ENCODE measurements at places on chromosomes 5 and 9. TPM values are rescaled to one million over a fixed set of nuclear protein-coding genes. Genes with fewer than 3 reads are reported as not detected.

DNA sequence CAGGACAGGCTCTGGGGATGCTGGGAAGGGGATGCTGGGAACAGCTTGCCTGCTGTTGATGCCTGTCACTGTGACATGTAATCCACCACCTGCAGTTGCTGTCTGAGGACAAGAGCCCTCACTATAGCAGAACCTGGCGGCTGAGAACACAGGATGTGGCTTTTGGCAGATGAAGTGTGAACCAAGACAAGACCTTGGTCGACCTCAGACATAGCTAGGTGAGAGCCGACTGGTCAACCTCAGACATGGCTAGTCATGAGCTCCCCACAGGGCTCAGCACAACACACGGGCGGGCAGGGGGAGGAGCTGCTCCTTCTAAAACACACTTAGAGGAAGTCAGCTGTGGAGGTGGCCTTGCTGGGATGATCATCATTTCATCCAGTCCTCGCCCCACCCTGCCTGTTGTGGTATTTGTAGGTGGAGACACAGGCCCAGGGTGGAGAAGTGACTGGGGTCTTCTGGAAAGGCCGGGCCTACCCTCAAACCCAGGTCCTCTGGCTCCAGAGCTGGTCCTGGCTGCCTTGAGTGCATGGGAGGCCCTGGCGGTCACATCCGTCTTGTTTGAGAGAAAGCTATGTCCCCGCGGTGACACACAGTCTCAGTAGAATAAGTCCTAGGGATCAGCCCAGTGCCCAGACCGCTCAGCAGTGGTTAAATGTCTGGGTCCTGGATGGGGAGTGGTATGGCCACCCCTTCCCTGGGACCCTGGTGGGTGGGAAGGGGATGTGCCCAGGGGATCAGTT, 6.1 kb downstream of the SUSD3 start:
- DNase-seq = no peak

DNA sequence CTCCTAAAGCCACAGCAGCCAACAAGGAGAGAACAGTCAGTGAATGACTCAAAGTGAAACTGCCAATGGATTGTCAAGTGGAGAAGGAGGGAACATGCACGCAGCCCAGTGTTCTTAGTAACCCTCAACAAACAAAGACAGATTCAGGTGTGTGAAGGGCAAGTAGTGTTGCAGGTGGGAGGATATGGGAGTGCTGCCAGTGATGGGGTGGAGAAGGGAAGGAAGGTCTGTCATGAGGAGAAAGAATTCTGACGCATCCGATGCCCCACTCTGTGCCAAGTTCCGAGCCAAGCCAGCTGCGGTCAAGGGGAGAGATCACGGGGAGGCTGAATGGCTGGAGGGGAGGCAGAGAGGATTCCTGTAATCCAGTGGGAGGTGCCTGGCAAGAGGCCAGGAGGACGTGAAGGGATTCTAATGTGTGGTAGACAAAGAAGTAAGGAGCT, 56.5 kb downstream of the CAST start:
- DNase-seq = no peak

DNA sequence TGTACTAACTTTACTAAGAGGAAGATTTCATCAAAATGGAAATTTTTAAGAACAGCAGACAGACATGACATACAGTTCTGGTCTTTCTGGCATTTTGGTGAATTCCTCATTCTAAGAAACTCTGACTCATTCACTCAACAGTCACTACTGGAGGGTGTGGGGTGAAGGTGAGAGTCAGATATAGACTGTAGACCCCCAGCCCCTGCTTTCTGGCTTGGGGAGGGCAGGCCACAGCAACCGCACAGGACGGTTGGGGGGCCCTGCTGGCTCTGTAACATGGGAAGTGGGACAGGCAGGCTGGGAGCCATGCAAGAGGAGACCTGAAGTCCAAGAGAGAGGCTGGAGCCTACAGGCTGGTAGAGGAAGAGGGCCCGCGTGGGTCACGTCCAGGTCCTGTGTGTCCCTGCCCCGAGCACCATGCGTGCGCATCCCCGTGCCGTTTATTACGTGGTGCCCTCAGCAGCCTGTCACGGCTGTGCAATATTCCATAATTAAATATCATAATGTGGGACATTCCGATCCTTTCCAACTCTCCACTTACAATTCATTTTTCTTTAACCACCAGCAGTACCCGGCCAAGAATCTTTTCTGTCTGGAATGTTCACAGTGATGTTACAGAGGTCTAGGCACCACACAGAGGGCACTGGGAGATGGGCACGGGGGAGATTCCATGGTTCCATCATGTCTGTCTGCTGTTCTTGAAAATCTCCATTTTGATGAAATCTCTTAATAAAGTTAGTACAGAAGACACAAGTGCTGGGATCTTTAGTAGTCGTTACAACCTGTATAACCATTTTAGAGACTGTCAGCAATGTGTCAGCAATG, 75.5 kb downstream of the SEMA4D start:
- no peak for DNase-seq

GRCh38 chr5:131533836-131534235, 101.2 kb downstream of the RAPGEF6 start:
- DNase-seq = no peak

DNA sequence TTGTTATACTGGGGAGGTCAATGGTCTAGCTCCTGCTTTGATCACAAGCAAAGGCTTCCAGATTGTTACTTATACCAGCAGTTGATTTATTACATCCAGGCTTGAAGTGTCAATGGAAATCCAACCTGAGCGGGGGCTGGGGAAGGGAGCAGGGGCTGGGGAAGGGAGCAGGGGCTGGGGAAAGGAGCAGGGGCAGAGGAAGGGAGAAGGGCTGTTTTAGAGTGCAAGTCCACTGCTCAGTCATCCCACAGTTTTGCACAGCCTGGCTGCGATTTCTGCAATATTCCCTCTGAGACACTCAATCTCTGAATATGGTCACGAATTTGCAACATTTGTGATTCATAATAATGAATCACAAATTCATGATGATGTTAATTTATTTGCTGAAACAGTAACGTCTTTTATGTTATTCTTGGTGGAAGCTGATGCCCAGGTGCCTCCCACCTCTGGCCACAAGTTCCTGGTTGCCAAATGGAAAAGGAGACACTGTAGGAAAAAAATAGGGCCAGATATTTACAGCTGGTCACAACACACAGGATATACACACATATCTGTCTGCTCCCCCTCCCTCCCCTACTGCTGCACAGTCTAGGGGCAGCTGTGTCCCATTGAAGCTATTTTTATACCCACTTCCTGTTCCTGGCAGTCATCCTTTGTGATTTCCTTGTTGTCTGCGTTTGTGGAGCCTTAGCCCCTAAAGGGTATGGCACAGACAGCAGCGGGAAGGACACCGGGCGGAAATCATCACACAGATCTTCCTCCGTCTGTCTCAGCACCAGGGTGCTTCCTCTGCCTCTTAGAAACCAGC, 325.1 kb downstream of the GADD45G start:
- no peak for DNase-seq

- no peak for DNase-seq
Measured at GRCh38 chr9:1298046-1298445, 247.9 kb downstream of the DMRT2 start.

GRCh38 chr5:151570058-151570457, 21.1 kb downstream of the FAT2 start:
- DNase-seq = no peak

DNA sequence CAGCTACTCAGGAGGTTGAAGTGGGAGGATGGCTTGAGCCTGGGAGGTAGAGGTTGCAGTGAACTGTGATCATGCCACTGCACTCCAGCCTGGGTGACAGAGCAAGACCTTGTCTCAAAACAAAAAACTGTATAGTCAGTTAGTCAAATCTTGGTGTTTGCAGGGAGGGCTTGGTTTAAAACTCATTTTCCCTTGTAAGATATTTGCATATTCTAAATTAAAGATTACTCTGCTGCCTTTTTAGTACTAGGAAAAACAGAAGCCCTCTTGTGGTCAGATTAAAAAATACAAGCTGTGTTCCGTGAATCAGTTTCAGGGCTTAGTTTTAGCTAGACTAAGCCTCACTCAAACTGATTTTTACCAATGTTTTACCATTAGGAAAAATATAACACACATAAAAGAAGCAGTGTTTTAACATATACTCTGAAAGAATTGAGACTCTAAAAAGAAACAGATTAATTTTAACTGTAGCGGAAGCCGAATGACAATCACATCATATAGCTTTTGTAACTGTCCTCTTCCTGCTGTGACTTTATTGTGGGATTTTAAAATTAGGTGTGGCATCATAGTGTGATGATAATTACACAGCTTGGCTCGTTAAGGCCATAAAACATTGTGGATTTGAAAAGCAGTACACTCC, 84.9 kb upstream of the BASP1 start:
- no peak for DNase-seq

DNA sequence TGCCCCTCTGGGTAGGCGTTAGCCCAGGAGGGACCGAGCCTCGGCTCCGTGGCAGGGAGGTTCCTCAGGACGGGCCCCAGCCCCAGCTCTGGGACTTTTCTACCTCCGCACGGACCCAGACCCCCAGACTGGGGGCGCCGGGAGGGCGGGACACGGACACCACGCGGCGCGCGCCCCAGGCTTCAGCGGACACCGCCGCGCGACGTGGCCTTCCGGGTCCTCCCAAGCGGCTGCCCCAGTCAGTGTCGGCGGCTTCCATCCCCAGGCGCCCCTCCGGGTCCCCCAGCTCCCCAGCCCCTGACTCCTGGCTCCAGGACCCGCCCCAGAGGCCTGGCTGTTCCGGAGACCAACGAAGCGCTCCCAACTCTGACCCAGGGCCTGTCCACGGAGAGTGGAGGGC, 3.1 kb downstream of the LCNL1 start:
- DNase-seq = no peak

DNA sequence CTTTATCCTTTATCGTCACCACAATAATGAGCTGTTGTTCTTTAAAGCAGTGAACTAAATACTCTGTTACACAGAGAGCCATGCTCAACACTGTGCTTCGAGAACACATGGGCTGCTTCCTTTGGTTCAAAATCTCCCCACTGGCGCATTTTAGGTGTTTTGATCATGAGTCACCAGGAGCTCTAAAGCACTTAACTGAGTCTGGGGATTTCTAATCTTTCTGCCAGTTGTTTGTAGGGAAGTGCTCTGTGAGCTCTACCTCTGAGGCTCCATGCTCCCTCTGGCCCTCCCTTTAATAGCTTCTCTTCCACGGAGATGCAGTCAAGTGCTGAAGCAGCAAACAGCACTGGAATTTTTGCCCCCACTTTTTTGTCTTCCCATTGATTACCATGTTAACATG, 17.0 kb downstream of the ERAP2 start:
- DNase-seq = no peak

DNA sequence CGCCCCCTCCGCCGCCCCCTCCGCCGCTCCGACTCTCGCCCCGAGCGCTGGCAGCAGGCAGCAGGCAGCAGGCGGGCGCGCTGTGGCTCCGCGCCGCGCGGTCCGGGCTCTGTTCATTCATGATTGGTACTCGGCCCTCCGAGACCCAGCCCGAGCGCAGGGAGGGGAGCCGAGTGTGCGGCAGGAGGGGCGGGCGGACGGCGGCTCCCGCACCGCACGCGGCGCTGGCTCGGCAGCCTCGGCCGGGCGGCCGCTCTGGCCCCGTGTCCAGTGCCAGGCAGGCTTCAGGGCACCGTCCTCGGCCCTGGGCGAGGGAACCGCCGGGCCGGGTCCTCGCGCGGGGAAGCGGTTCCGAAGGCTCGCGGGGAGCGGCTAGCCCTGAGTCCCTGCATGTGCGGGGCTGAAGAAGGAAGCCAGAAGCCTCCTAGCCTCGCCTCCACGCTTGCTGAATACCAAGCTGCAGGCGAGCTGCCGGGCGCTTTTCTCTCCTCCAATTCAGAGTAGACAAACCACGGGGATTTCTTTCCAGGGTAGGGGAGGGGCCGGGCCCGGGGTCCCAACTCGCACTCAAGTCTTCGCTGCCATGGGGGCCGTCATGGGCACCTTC, at the start of gene KCNIP1:
Gene KCNIP1 (plus strand): TSS at position 31 of the 607 bp plus-strand sequence.
- DNase-seq = peak; percentile 79

GRCh38 chr9:22331533-22331932, 115.1 kb upstream of the DMRTA1 start:
- DNase-seq = no peak

- no peak for DNase-seq
Measured at GRCh38 chr5:14215901-14216300, 72.8 kb downstream of the TRIO start.

Gene C5
- 5.7 TPM for total RNA-seq

Gene FOXD4L3
- total RNA-seq = not detected

Gene CHSY3
- 19.5 TPM for total RNA-seq

Gene NDUFS6
- 16.7 TPM for total RNA-seq

Gene PDLIM4
- total RNA-seq = 51.5 TPM

Gene EMB
- total RNA-seq = 21.5 TPM

Measured in aorta (tissue), 5 donors.